Stimulated activated CD4-positive, alpha-beta T cell treated with anti-CD3 and anti-CD28 coated beads, Interleukin-12 subunit alpha, Interleukin-12 subunit beta, amount 100 ng/mL, for 24 hours (primary cell): ENCODE measurements at places on chromosomes 4 and X.
A peak's percentile ranks its signal among the peaks of the same experiment; 100 is the strongest.

- DNase-seq, result no peak
Observed at GRCh38 chr4:153393397-153393796, 48.9 kb downstream of the MND1 start.

GRCh38 chrX:98362630-98363029 lies 1478.9 kb downstream of the RPA4 start:
- DNase-seq, result no peak

GRCh38 chrX:146154191-146154590 lies 336.6 kb downstream of the SLITRK2 start:
- no peak for DNase-seq

DNA sequence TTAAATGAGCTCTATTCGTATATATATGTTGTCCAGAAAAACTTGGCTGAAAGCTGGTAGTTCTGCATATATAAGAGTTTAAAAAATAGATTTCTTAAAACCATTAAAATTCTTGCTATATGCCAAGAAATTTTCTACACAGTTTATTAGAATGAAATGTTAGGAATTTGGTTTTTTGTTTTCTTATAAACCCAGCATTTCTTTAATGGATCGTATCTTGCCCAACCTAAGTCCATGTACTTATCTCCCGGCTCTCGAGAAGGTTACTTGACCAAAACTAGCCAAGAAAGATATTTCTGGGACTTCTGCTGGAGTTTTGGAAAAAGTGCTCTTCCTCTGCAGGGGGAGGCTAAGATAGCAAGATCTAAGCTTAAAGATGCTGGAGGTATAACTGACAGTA lies 4.7 kb upstream of the ASB5 start:
- DNase-seq, result no peak

DNA sequence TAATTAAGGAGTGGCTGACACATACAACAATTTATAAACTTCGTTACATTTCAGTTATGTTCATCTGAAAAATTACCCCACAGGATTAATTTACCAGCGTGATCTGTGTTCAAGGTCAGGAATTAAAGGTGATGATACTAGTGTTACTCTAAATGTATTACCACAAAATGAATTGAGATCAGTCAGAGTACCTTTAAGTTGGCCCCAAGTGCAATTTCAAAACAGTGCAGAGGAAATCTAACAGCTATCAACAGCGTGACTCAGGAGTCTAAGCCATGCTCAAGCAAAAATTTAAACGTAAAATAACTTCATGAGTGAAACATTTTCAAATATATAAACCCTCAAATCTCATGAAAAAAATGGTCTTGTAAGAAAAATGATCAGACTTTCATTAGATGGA lies 18.7 kb downstream of the ANTXR2 start:
- no peak for DNase-seq

GRCh38 chr4:80022282-80022681 lies 50.7 kb downstream of the ANTXR2 start:
- DNase-seq, result no peak

DNA sequence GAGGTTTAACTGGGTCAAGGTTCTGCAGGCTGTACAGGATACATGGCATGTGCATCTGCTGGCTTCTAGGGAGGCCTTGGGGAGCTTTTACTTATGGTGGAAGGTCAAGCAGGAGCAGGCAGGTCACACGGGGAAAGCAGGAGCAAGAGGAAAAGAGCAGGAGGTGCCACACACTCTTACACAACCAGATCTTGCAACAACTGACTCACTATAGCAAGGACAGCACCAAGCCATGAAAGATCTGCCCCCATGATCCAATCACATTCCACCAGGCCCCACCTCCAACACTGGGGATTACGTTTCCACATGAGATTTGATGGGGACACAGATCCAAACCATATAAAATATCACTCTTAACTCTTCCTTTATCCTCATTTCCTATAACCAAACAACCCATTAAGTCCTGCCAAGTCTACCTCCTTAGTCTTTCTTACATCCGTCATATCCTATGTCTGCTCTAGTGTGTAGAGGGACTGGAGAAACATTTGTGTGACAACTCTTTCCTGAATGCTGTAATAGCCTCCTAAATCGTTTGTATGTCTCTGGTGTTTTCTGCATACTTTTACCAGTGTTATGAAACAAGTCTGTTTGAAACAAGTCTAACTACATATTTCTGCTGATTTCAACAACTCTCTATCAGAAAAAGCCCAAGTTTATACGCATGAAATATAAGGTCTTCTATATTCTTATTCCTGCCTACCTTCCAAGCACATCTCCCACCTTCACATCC lies 8.3 kb upstream of the RAP2C start:
- no peak for DNase-seq

DNA sequence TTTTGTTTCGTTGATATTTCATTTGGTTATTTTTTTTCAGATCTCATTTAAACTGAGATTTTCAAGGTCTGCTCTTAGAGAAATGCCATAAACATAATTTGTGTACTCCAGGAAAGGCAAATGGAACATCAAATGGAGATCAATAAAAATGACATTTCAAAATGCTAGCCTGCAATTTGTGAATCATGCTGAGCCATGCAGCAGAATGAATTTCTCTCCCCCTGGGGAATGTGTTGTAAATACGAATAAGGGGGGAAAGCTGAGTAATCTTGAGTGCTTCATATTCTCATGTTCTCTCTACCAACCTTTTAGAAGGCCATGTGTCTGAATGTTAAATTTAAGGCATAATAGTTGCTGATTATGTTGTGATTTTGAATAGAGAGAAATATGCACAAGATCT lies 7.8 kb downstream of the ZCCHC4 start:
- DNase-seq, result no peak

- DNase-seq, result no peak
Observed at GRCh38 chrX:134774190-134775048, 116.1 kb upstream of the PLAC1 start.

- no peak for DNase-seq
Observed at GRCh38 chr4:48708610-48709009, 71.5 kb downstream of the FRYL start.

DNA sequence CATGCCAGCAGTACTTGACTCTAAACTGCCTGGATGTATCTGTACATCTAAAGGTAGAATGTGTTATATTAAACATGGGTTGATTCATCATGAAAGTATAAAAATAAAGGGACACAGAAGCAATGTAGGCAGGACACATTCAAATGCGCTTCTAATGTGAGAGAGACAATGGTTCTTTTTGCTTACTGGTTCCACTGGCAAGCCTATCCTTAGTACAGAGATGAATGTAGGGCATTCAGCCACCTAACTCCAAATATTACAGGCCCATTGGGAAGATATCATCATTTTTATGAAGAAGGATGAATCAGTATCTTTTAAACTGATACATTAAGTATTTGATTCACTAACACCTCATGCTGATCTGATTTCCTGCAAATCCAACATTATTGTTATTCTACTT lies 18.0 kb downstream of the CDKL2 start:
- DNase-seq, result no peak

DNA sequence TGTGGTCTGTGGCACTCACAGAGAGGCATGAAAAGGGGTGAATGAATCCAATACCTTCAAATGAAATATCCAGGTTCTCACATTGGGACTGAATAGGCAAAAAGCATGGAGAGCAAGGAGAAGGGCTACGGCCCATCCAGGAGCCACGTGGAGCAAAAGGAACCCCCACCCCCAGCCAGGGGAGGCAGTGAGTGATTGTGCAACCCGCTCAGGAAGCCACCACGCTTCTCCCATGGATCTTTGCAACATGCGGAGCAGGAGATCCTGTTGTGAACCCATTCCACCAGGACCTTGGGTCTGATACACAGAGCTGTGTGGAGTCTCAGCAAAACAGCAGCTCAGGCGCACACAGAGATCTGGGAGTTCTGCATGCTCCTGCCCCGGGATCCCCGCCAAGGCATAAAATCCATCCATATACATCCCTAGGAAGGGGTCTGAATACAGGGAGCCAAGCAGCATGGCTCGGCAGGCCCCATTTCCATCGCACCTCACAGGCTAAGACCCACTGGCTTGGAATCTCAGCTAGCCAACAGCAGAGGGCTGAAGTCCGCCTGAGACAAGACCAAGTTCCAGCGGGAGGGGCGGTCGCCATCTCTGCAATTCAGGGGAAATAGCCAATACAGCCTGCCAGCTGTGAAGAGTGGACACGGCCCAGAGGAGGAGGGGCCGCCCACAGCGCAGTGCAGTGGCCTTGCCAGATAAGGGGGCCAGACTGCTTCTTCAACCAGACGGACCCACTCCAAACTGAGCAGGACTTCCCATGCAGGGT lies 80.2 kb downstream of the FGF16 start:
- DNase-seq, result no peak

GRCh38 chr4:148443512-148444295 lies 1.5 kb upstream of the NR3C2 start:
- DNase-seq, result peak; percentile 2

- no peak for DNase-seq
Observed at GRCh38 chr4:86909546-86910295, 17.5 kb upstream of the C4orf36 start.

GRCh38 chrX:6738518-6739470 lies 203.9 kb upstream of the VCX3A start:
- no peak for DNase-seq

- no peak for DNase-seq
Observed at GRCh38 chr4:111596491-111596890, 548.8 kb upstream of the FAM241A start.

GRCh38 chr4:45663003-45663402 lies 460.9 kb downstream of the GABRG1 start:
- DNase-seq, result no peak

DNA sequence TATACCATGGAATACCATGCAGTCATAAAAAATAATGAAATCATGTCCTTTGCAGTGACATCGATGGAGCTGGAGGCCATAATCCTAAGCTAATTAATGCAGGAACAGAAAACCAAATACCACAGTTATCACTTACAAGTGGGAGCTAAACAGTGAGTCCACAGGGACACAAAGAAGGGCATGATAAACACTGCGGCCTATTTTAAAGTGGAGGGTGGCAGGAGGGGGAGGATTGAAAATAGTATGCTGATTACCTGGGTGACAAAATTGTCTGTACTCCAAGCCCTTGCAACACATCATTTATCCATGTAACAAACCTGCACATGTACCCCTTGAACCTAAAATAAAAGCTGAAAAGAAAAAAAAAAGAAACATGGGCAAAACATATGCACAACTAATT lies 16.7 kb upstream of the SLC9B1 start:
- DNase-seq, result no peak

DNA sequence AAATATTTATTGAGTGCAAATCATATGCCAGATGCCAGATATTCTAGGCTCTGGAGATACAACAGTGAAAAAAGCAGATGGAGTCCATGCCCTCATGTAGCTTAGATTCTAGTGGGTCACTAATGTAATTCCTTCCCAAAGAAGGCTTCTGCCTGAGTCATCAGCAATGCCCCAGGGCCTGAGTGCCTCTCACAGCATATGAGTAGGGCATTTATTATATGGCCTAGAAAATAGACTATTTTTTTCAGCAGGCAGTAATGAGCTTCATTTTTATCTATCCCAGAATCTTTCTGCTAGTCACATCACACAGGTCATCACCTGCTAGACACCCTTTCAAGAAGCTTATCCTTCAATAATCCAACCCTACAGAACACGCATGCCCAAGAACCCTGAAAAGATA lies 22.3 kb downstream of the TMEM31 start:
- DNase-seq, result no peak

DNA sequence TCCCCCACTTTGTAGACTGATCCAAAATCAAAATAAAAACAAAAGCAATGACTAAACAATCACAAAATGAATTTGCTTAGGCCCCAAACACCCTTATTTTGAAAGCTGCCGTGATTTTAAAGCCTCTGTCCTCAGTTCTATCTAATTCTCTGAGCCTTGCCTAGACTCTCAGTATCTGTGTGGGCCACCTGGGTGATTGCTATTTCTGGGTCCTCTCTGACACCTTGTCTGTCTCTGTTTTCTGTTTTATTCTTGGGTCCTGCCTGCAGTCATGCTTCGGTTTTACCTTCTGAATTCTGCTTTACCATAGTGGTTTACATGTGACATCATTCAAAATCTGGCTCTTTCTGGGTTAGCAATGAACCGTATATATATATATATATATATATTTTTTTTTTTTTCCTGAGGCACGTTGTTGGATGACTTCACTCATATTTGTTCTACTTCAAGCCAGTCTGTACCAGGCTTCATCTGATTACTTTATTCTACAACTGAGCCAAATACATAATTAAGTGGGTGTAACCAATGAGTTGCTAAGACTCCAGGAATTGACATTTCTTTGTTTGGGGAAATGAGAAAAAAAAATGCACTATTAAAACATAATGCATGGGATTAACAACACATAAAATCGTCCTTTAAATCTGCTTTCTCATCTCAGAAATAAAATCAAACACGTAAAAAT lies 710.7 kb upstream of the SLIT2 start:
- DNase-seq, result no peak

DNA sequence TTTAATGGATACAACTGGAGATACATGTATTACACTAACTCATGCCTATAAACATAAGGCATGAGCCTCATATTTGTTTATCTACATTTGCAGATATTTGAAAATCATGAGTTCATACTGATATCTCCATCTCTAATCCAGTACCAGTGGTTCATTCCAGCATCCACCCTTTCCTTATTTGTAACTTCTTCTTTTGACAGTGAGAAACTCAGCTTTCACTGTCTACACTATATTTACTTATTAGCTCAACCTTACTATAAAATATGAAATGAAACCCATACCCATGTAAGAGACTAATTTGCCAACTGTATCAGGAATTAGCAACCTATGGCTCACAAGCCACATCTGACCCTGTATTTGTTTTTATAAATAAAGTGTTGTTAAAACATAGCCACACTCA lies 161.9 kb upstream of the GPRIN3 start:
- DNase-seq, result no peak

DNA sequence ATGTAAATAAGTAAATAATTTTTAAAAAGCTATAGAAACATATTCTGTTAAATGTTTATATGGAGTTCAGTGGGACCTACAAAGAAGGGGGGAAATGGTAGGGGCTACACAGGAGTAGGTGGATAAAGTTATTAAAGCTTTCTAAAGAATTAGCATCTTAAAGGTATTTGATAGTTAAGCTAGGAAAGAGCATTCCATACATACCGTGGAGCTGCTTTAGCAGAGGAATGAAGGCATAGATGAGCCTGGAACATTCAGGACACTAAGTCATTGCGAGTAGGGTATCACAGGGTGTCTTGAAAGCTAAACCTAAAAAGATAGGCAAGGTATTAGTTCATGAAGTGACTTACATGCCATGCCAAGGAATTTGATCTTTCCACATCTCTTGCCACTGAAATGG lies 60.4 kb downstream of the SLC10A6 start:
- DNase-seq, result no peak

DNA sequence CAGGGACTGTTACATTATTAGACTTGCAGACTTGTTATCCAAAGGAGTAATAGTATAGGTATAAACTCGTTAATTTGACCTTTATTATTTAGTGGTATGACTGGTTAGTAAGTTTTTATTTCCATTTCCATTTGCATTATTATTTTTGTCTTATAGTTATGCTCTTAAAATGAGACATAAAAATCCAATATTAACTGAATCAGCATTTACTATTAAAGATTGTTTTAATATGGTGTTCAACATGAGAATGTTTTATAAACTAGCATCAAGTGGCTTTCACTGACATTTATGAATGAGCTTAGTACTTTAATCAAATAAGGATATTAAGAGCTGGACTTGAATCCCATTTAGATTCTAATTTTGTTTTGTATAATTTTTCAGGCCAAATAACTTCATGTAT lies 228.1 kb upstream of the HAND2 start:
- no peak for DNase-seq
